ENCODE measurements at places on chromosomes 11 and 22. TPM values are rescaled to one million over a fixed set of nuclear protein-coding genes. Genes with fewer than 3 reads are reported as not detected.
A peak's percentile ranks its signal among the peaks of the same experiment; 100 is the strongest.

- H3K36me3 ChIP-seq: no peaks in the 10 kb centered on the region
- no peak for DNase-seq
- H3K4me3 ChIP-seq: peak overlapping the region; percentile 82
- H3K4me1 ChIP-seq: peaks cover 32% of the 10 kb centered on the region
Observed at GRCh38 chr11:6378640-6378989, 11.7 kb upstream of the SMPD1 start.

GRCh38 chr11:6206456-6207180 lies 1.3 kb downstream of the C11orf42 start:
- no peak for DNase-seq
- no peak overlapping the region for H3K27ac ChIP-seq
- H3K36me3 ChIP-seq: peaks cover 24% of the 10 kb centered on the region
- H3K27me3 ChIP-seq: no peaks in the 10 kb centered on the region
- peaks cover 29% of the 10 kb centered on the region for H3K4me1 ChIP-seq
- no peak overlapping the region for H3K4me3 ChIP-seq

- H3K27me3 ChIP-seq: peaks cover 39% of the 10 kb centered on the region
- DNase-seq: peak; percentile 63
- H3K27ac ChIP-seq: no peak within 1 kb of the TSS
- H3K4me3 ChIP-seq: peak within 1 kb of the TSS; percentile 66
Observed at GRCh38 chr11:102047305-102047924, at the start of gene CFAP300. CFAP300 (plus strand) TSS chr11:102047437; CDS start chr11:102047471, 34 bp downstream.

DNA sequence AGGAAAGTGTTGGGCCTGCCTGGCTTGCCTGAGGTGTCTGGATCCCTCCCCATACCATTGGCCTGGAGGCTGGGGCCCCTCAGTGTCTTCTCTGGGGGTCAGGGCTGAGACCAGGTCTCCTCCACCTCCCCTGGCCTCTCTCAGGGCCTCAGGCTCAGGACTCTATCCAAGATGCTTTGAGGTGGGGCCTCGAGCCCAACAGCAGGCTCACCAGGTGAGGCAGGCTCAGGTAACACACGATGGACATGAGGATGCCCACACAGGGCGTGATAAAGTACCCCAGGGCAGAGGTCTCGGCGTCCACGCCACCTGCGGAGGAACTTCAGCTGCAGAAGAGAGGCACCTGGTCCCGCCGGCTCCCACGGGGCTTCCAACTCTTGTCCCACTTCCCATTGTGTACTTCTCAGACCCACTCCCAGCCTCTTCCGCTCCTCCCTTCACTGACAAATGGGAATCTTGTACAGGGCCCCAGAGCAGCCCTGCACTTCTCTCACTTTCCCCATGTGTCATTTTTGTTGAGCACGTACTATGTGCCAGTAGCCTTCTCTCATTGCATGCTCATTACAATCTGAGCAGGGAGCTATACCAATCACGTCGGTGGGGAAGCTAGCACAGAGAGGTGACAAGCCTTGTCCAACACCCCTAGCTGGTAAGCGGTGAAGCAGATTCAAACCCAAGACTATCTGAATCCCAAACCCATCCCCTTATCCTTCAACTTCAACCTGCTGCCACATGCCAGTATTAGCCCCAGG lies 3.8 kb downstream of the SLC29A2 start:
- no peaks in the 10 kb centered on the region for H3K27me3 ChIP-seq
- H3K27ac ChIP-seq: peak overlapping the region; percentile 32
- DNase-seq: no peak
- H3K4me3 ChIP-seq: no peak overlapping the region

DNA sequence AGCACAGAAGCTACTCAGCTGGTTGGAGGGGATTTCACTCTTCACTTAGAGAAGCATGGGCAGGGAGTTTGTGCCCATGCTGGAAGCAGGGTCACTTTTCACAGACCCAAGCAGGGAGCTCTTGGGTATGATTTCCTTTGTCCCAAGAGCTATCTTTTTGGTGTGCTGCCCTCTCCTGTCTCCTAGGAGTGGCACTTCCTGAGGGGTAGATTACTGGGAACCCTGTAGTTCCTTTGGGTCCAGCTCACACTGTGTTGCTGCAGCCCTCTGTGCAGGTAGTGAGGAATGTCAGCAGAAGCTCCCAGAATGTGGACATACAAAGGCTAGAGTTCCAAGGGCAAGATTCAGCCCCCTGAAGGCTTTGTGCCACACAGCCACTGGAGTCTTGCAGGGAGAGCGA lies 537.1 kb upstream of the ANO3 start:
- H3K4me3 ChIP-seq: no peak overlapping the region
- H3K36me3 ChIP-seq: no peaks in the 10 kb centered on the region
- no peak for DNase-seq
- no peak overlapping the region for H3K27ac ChIP-seq

The FAM180B gene
- total RNA-seq: not detected

Data from activated naive CD8-positive, alpha-beta T cell treated with anti-CD3 and anti-CD28 coated beads, Interleukin-2, amount 10 ng/mL, durations not matched to agents 7 days and 5 days (primary cell).